ENCODE measurements at places on chromosomes 7 and 10.

GRCh38 chr7:131188367-131189339, 139.0 kb upstream of the MKLN1 start:
- H3K36me3 ChIP-seq, result no peaks in the 10 kb centered on the region
- DNase-seq, result peak; percentile 43
- H3K27me3 ChIP-seq, result peaks cover 2% of the 10 kb centered on the region
- peak overlapping the region; percentile 82 for H3K27ac ChIP-seq
- peaks cover 27% of the 10 kb centered on the region for H3K4me1 ChIP-seq

GRCh38 chr7:30702200-30702599, 19.9 kb upstream of the CRHR2 start:
- H3K4me3 ChIP-seq, result no peak overlapping the region
- peaks cover 13% of the 10 kb centered on the region for H3K4me1 ChIP-seq
- H3K36me3 ChIP-seq, result no peaks in the 10 kb centered on the region
- peak; percentile 25 for DNase-seq
- H3K27me3 ChIP-seq, result no peaks in the 10 kb centered on the region

- H3K27ac ChIP-seq, result no peak overlapping the region
- peaks cover 6% of the 10 kb centered on the region for H3K36me3 ChIP-seq
- no peak overlapping the region for H3K4me3 ChIP-seq
These were observed 3.8 kb downstream of the PTER start for GRCh38 chr10:16440396-16441133.

- H3K27me3 ChIP-seq, result no peaks in the 10 kb centered on the region
- no peaks in the 10 kb centered on the region for H3K4me1 ChIP-seq
- H3K4me3 ChIP-seq, result no peak overlapping the region
- no peaks in the 10 kb centered on the region for H3K36me3 ChIP-seq
These were observed 17.9 kb downstream of the FGL2 start for GRCh38 chr7:77181734-77182133.

DNA sequence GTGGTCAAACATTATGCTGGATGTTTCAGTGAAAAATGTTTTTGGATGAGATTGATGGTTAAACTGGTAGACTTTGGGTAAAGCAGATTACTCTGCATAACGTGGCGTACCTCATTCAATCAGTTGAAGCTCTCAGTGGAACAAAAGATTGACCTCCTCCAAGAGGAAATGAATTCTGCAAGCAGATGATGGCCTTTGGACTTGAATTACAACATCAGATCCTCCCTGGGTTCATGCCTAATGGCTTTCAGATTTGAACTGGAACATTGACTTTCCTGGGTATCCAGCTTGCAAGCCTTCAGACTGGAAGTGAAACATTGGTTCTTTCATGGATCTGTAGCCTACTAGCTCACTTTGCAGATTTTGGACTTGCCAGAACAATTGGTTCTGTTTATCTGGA, 169.3 kb upstream of the MALRD1 start:
- H3K36me3 ChIP-seq, result no peaks in the 10 kb centered on the region
- no peaks in the 10 kb centered on the region for H3K27me3 ChIP-seq
- no peak overlapping the region for H3K27ac ChIP-seq
- H3K4me3 ChIP-seq, result no peak overlapping the region
- H3K4me1 ChIP-seq, result no peaks in the 10 kb centered on the region
- DNase-seq, result no peak

DNA sequence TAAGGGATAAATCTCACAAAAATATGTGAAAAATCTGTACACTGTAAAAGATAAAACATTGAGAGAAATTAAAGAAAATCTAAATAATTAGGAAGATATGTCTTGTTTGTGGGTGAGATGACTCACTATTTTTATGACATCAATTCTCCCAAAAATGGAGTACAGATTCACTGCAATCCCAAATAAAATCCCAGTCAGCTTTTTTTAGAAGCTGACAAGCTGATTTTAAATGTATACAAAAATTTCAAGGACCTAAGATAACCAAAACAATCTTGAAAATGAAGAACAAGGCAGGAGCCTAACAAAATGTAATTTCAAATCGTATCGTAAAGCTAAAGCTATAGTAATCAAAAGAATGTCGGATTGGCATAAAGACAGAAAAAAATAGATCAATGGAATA, 458.1 kb downstream of the GRID1 start:
- no peaks in the 10 kb centered on the region for H3K27me3 ChIP-seq
- no peak overlapping the region for H3K4me3 ChIP-seq
- H3K27ac ChIP-seq, result no peak overlapping the region
- H3K36me3 ChIP-seq, result no peaks in the 10 kb centered on the region

GRCh38 chr7:151690606-151691005, 170.9 kb upstream of the RHEB start:
- no peaks in the 10 kb centered on the region for H3K4me1 ChIP-seq
- no peak overlapping the region for H3K4me3 ChIP-seq
- H3K27me3 ChIP-seq, result no peaks in the 10 kb centered on the region
- DNase-seq, result no peak
- no peak overlapping the region for H3K27ac ChIP-seq

DNA sequence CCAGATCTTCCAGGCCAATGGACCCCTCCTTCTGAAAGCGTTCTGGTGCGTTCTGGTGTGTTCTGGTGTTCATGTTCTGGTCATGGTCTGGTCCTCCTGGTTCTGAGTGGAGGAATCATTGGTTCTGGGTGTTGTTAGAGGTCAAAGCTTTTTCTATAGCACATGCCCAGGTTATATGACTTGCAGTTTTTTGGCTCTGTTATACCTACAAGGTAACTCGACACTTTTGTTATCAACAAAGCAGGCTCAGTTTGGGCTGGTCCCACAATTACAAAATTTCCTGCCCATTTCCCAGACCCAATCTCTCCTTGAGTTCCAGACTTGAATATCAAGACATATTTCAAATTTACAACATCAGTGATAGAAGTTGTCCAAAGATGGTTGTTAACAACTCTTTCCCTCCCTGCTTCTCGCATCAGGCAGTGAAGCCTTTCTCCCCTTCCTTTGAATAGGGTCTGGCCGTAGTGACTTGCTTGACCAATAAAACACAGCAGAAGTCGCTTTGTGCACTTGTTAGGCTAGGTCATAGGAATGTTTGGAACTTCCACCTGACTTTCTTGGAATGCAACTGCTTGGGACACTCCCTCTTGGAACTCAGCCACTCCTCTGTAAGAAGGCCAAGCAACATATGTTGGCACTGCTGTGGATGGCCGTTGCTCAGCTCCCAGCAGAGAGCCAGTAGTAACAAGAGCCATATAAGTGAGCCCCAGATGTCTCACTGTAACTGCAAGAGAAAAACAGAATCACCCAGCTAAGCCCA, 83.1 kb upstream of the STEAP1B start:
- H3K4me3 ChIP-seq, result no peak overlapping the region
- no peaks in the 10 kb centered on the region for H3K36me3 ChIP-seq
- no peaks in the 10 kb centered on the region for H3K27me3 ChIP-seq

- peaks cover 8% of the 10 kb centered on the region for H3K4me1 ChIP-seq
- no peak overlapping the region for H3K27ac ChIP-seq
- H3K4me3 ChIP-seq, result peak overlapping the region; percentile 63
- DNase-seq, result peak; percentile 29
- H3K27me3 ChIP-seq, result no peaks in the 10 kb centered on the region
- H3K36me3 ChIP-seq, result no peaks in the 10 kb centered on the region
These were observed 3.1 kb upstream of the CUX1 start for GRCh38 chr7:101814081-101814990.

GRCh38 chr10:129755621-129756020, 208.5 kb downstream of the EBF3 start:
- H3K4me3 ChIP-seq, result no peak overlapping the region
- H3K27me3 ChIP-seq, result no peaks in the 10 kb centered on the region
- H3K4me1 ChIP-seq, result peaks cover 3% of the 10 kb centered on the region
- H3K36me3 ChIP-seq, result peaks cover 2% of the 10 kb centered on the region
- no peak overlapping the region for H3K27ac ChIP-seq

DNA sequence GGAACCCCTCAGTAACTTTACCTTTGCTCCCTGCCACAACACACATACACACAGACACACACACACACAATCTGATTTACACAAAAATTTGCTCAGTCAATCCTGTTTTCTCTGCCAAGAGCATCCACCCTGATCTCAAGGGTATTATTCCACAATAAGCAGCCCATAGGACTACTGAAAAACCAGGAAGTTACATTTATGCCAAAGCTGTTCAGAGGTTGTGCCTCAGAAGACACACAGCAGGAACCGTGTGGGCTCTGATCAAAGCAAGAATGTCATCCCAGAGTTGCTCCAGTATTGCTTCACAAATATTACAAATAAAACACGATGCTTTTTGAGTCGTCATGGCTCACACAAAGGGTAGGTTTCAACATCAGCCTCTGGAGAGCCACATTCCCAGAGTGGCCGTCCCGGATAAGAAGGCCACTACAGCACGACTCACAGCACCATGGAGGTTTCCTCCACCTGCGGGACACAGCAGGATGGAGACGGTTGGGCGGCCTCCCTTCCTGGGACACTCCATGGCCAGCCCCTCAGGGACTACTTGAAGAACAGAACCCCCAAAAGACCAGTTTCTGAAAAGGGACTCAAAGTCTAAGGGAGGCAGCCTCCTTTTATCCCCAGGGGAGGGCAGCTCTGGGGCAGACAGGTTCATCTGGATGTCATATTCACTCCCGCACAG, 1.6 kb downstream of the AIFM2 start:
- H3K27me3 ChIP-seq, result peaks cover 12% of the 10 kb centered on the region
- no peaks in the 10 kb centered on the region for H3K36me3 ChIP-seq
- DNase-seq, result no peak
- H3K4me1 ChIP-seq, result peaks cover 19% of the 10 kb centered on the region

Data from T-cell (primary cell).